ENCODE measurements at places on chromosomes 4 and X.

GRCh38 chr4:53653484-53654053 is 62.3 kb upstream of the LNX1 start:
- DNase-seq = no peak

DNA sequence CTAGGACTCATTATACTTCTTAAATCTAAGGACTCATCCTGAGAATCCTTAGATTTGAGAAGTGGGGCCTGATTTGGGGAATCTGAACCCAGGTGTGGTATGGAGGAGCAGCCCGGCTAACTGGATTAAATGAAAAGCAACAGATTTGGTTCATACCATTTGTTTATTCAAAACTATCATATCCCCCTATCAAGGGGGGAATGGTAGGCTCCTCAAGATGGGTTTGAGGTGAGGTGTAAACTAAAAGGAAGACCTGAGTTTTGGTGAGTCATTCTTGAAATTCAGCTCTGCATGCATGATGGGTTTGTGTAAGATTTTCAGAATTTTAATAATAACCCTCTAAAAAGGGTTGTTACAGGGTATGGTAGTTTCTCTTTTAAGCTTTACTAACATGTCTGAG is 53.4 kb downstream of the CASP6 start:
- no peak for DNase-seq

DNA sequence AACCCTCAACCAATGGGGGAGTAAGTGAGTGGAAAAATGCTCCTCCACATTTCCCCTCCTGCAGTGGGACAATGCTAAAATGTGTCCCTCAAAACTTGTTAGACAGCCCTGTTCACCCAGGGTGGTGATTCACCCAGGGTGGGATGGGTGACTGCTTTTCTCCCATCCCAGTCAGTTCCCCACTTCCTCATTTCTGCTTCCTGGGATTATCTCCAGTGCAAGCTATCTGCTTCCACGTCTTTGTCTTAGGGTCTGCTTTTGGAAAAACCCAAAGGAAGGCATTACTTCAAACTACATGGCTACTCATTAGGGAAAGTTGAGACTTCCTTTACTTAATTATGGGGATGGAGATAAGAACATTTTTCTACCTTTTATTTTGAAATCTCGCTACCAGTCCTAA is 45.5 kb downstream of the ETNPPL start:
- no peak for DNase-seq

GRCh38 chr4:113553082-113553481 is 208.5 kb downstream of the CAMK2D start:
- no peak for DNase-seq

- no peak for DNase-seq
Measured at GRCh38 chr4:56607926-56608325, 73.2 kb downstream of the HOPX start.

DNA sequence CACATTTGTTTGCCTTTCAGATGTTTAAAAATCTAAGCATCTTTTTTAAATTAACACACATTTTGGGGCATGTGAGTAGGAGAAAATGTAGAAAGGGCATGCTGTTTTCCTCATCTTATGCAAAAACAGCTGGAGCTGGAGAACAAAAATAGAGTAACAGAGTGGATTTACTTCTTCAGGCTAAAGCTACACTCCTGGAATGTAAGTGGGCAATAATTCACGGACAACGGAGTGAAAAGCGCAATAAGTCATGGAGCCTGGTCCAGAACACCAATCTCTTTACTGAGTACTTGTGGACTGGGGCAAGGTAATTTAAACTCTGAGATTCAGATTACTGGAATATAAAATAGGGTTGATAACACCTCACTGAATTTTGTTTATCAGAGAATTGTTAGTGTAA is 1018.8 kb upstream of the HS3ST1 start:
- no peak for DNase-seq

DNA sequence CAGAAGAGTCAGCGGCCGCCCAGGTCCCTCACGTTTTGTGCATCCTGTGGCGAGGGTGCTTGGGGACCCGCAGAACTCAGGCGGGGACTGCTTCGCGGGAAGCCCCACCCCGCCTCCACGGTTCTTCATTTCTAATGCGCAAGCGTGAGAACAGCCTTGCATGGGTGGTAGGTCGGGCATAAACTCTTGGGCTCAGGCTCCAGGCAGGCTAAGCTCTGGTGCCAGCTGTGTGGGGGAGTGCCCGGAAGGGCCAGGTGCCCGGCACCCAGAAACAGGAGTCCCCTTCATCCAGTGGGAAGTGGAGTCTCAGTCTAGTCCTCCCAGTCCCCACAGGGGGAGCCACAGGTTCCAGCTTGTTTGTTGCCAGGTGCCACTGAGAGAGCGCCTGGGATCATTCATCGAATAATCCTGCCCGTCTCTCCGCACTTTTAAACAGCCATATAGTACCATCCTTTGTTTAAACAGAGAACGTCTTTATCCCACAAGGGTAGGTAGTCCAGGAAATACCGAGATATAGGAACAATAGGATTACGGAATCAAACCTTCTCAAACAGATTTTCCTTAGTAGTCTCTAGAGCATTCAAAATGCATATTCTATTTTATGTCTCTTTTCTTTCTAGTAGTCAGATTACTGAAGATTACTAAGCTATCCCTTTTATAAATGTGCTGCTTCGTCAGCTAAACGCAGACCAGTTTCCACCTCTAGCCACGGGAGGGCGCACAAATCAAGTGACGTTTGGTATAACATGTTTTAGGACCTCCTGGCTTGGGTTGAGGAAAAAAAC is 12.7 kb upstream of the RBBP7 start:
- DNase-seq = peak; percentile 14

- no peak for DNase-seq
Measured at GRCh38 chr4:48546336-48546735, 56.3 kb downstream of the ZAR1 start.

DNA sequence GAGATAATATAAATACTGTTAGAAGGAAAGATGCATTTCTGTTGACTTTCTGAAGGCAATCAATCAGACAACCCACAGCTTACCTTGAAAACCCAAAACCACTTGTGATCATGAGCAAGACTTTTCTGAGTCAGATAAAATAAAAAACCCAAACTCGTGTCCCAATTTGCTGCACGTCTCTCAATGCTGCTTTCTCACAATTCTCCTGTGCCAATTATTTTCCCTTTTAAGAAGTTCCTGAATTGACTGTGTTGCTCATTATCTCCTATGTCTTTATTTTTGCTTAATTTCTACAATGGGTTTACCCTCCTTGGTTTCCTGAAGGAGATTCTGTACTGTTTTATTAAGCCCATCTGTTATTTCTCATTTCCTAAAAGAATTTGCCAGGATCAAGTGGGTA is 1891.9 kb upstream of the PCDH10 start:
- no peak for DNase-seq

Measured in stimulated activated CD8-positive, alpha-beta memory T cell treated with anti-CD3 and anti-CD28 coated beads, Interleukin-15, amount 100 ng/mL, for 24 hours (primary cell).